Kidney epithelial cell (primary cell): ENCODE measurements at places on chromosomes 16 and 17.

DNA sequence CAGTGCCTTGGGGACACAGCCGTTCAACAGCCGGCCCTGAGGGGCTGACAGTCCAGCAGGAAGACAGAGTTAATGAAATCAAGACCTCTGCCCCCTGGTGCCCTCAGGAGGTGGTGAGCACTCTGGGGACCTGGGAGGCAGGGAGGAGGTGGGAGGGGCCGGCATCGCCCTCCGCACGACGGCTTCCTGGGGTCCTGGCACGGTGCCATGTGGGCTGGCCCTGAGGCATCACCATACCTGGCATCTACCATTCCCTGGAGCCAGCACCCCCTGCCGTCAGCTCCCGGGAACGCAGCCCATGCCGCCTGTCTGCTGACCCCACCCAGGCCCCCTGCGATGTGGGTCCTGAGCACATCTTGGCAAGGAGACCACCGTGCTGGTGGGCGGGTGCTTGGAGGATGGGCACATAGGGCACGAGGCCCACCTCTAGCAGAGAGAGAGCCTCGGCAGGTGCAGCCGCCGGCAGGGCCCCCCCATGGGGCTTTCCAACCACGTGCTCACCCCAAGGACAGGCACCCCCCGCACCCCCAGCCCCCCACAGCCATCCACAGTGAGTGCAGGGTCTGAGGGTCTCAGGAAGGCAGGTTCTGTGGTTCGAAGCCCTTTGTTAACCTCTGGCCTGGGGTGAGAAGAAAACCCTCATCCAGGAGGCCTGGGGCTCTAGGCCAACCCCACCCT, 52.5 kb downstream of the ZFPM1 start:
- no peak for DNase-seq

DNA sequence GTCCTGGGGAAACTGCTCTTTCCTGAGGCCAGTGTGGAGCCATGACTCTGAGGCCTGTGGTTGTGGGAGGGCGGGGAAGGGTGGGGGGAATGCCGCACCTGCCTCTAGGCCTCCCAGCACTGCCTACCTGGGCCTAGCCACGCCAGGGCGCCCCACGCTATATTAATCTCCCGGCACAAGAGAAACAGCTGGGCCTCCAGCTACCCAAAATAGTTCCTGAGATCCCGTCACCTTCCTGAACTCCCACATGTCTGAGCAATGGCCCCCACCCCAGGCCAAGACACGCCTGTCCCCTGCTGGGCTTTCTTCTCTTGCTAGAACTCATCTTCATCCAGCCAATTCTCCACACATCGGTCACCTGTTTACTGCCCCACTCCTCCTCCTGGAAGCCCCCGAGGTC, 13.0 kb upstream of the MTSS2 start:
- no peak for DNase-seq

- no peak for DNase-seq
Measured at GRCh38 chr17:31593806-31594205, 202.3 kb downstream of the RAB11FIP4 start.

DNA sequence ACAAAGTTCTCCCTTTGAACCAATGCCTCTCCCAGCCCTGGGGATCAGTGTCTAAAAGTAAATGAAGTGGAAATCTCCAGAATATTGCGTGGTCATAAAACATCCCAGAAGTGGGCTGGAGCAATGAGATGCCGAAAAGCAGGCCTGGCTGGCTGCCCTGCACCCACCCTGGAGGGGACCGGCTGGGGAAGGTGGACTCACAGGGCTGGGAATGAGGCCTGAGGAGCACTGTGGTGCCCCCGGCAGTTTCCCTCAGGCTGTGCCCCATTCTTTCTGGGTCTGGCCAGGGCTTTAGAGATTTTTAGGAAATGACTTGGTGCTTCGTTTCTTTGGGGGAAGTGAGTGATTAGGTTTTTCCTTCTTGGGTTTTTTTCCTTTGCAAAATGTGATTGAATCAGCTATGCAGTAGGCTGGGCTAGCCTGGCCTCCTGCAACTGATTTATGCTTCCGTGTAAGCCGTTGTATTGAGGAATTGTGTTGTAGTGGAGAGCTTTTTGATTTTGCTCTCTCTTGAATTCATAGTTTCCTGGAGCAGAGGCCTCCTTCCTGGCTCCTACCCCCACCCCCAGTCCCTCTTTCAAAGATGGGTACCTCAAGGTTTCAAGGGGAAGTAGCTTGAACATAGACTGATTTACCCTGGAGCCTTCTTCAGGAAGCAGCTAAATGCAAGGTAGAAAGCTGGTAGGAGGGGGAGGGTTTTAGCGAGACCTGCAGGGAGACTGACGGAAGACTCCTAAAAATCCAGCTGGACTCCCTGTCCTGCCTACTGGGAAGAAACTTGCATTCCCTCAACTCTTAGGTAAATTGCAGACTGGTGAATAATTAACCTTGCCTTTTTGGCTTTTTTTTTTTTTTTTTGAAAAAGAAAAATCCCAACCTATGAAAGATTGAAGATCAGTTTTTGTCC, 170.2 kb downstream of the RAB11FIP4 start:
- no peak for DNase-seq

- DNase-seq: no peak
Measured at GRCh38 chr17:76123749-76124581, 17.1 kb downstream of the FOXJ1 start.

- no peak for DNase-seq
Measured at GRCh38 chr17:80119271-80119791, 17.9 kb downstream of the GAA start.

DNA sequence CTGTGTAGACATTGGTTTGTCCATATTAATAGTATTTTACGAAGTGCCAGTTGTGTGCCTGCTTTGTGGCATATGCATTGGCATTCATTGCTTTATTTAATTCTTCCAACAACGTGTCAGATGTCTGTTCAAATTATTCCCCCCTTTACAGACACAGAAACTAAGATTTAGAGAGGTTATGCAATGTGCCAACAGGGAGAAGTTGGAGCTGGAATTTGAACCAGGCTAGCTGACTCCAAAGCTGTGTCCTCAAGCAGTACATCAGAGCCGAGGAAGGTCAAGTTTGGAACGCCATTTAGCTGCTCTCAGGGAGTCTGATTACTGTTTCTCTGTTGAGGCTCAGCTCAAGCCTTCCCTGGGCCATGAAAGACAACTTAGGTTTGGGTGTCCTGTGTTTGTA, 232.3 kb downstream of the WWOX start:
- DNase-seq: no peak

- no peak for DNase-seq
Measured at GRCh38 chr16:55505333-55506015, 3.4 kb upstream of the LPCAT2 start.

- DNase-seq: no peak
Measured at GRCh38 chr17:35906926-35907637, 23.5 kb downstream of the RDM1 start.

DNA sequence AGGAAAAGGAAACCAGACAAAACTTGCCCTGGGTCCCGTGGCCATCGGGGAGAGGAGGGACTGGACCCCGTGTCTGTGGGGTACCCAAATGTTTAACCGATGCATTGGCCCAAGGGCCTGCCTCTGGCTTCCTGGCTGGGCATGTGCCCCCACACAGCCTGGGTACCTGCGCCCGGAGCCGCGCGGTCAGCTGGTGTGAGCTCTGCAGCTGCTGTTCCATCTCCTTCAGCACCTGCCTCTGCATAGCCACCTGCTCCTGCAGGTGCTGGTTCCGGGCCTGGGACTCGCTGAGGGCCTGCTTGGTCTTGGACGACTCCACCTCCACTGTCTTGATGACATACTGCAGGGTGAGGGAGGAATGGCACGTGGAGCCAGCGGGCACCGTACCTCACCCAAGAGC, 31.9 kb downstream of the KIFC3 start:
- no peak for DNase-seq

- DNase-seq: no peak
Measured at GRCh38 chr16:75471723-75472633, 7.5 kb upstream of the TMEM170A start.

DNA sequence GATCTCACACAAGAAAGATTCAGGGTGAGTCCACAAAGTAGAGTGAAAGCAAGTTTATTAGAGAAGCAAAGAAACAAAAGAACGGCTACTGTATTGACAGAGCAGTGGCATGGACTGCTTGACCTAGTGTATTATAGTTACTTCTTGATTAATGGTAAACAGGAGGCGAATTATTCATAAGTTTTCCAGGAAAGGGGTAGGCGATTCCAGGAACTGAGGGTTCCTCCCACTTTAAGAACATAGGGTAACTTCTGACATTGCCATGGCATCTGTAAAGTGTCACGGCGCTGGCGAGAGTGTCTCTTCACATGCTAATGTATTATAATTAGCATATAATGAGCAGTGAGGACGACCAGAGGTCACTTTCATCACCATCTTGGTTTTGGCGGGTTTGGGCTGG, 93.2 kb downstream of the CACNG3 start:
- DNase-seq: no peak

DNA sequence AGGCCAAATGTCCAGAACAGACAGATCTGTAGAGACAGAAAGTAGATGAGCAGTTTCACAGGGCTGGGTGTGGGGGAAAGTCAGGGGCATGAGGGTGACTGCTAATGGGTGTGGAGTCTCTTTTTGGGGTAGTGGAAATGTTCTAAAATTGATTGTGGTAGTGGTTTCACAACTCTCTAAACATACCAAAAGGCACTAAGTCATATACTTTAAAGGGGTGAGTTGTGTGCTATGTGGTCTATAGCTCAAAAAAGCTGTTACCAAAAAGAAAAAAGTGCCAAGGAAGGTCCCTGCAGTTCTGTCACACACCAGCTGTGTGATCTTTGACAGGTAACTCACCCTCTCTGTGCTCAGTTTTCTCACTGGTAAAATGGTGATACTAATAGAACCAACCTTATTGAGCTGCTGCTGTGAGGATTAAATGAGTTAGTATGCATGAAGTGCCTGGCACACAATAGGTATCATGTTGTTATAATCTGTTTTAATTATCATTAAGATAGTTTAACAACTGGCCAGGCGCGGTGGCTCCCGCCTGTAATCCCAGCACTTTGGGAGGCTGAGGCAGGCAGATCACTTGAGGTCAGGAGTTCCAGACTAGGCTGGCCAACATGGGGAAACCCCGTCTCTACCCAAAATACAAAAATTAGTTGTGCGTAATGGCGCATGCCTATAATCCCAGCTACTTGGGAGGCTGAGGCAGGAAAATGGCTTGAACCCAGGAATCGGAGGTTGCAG, 10.3 kb downstream of the ITGAX start:
- no peak for DNase-seq

GRCh38 chr17:18138065-18138749, 29.7 kb downstream of the MYO15A start:
- no peak for DNase-seq

DNA sequence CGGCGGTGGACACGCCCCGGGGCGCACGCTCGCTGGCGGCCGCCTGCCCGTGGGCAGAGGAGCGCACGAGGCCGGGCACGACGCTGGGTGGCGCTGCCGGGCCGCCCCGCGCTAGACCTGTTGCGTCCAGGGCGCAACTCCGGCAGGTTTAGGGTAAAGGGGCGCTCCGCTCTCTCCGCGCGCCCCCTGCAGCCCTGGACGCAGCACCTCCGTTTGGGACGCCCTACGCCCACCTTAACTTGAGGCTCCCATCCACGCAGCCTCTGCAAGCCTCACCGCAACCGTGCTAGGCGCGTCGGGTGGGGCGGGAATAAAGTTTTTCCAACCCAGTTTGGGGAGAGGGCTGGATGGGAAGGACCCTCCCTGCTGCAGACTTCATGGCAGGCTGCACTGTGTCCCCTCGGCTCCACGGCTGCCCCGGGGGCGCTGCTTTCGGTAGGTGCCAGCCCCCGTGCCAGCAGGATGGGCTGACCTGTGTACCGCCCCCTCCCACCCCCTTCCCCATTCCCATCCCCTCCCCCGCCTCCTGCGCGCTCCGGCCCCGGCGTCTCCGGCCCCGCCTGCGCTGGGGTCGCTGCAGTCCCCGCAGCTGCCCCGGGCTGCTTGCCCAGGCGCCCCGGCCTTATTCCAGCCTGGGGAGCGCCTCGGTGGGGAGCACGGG, at the start of gene SYT17:
Gene SYT17, plus strand, starts transcription at position 531 of the 661 bp plus-strand sequence. CDS start 407 bp downstream, outside the sequence.
- no peak for DNase-seq
